Fibroblast of lung (primary cell): ENCODE measurements at places on chromosomes 6 and 20. TPM values are rescaled to one million over a fixed set of nuclear protein-coding genes. Genes with fewer than 3 reads are reported as not detected.
A peak's percentile ranks its signal among the peaks of the same experiment; 100 is the strongest.

- peak; percentile 82 for DNase-seq
Observed at GRCh38 chr6:113414511-113414910, 442.6 kb upstream of the MARCKS start.

- no peak for DNase-seq
Observed at GRCh38 chr20:9903048-9903655, 64.3 kb upstream of the PAK5 start.

- peak; percentile 83 for DNase-seq
Observed at GRCh38 chr6:129749749-129750120, 39.8 kb upstream of the ARHGAP18 start.

- DNase-seq, result peak; percentile 37
Observed at GRCh38 chr6:151054306-151054705, 185.5 kb upstream of the AKAP12 start.

- no peak for DNase-seq
Observed at GRCh38 chr6:145648149-145648548, 87.2 kb downstream of the EPM2A start.

TTK gene
- total RNA-seq, result 0.51 and 6.1 TPM in 2 replicates

DNA sequence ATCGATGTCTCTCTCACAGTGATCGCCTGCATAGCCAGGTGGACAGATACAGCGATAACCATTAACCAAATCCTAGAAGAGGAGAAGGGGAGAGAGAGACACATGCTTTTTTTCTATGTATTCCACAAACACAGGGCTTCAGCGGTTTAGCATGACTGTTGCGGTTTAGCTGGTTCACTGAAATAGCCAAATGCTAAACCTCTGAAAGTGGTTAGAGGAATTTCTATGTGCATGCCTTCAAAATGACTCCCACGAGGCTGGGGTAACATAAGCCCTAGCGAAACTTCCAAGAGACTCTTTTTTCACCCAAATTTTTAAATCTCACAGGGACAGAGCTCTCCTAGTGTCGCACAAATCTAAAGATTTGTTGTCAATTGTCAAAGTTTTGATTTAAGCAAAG is 25.1 kb downstream of the JAG1 start:
- DNase-seq, result peak; percentile 77

SASH1 gene
- 21.3 and 38.6 TPM in 2 replicates for total RNA-seq

GRCh38 chr20:33789109-33789857 is 21.9 kb upstream of the CHMP4B start:
- peak; percentile 98 for DNase-seq

KIF25 gene
- total RNA-seq, result 0.26 and 0.33 TPM in 2 replicates

MOXD1 gene
- 45.5 and 89.8 TPM in 2 replicates for total RNA-seq

- DNase-seq, result no peak
Observed at GRCh38 chr20:23135449-23136420, 49.6 kb upstream of the CD93 start.

DNA sequence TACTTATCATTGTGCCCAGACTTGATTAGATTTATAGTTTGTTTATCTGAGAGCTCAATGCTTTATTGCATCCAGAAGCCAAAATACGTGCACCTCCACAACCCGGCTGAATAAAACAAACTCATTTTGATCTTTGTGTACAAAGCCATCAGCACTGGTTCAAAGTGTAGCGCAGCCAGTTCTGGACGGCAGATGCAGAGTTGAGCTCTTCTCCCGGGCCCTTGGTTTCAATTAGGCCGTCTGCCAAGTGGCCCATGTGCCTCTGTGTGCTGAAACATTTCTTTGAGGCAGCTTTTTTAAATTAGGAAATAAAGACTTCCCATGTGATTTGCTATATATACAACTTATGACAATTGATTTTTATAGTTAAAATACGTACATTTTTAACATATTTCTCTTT is 96.2 kb upstream of the RSPO3 start:
- no peak for DNase-seq

DNA sequence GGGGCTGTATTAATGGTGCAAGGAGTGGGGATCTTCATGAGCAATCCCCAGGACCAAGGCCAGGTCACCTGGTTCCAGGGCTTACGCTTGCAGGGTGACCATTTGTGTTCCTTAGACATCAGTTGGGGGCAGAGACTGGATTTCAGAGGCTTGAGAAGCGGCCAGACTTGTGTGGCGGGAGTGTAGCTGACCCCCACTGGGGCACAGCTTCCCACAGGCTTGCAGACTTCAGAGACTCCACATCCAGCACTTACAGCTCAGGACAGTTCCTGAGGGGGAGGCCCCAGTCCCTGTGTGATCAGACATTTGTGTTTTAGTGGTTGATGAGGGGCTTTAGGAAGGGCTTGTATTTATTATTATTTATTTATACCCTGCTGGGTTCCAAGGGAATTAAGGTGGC is 15.3 kb downstream of the TJAP1 start:
- peak; percentile 62 for DNase-seq

ENPP1 gene
- total RNA-seq, result 13.1 and 85.4 TPM in 2 replicates

GRCh38 chr20:40173872-40174271 is 515.2 kb downstream of the MAFB start:
- DNase-seq, result no peak

DNA sequence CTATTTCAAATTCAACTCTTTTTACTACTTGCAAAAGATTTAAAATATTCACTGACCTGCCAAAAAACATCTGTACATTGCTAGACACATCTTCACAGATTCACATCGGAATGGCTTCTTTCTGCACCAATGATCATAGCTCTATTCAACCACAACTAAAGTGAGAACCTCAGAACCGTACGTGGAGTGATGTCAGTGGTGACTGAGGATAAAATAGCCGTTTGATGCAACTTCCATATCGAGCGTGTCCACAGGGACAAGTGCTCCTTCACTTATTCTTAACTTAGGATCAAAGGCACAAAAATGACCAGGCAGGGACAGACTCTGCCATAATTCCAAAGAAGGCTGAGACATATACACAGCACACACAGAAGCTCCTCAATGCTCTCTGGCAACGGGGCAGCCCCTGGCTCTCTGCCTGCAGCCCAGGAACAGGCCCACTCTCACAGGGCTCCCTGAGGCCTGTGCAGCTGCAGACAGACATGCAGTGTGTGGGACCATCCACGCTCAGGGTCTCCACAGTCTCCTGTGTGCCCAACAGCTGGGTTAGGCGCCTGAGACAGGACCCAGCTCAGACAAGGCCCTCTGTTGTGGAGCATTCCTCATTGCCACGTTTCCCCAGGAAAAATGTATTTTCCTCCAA is 22.8 kb downstream of the FYN start:
- peak; percentile 16 for DNase-seq

PRR18 gene
- not detected in 2 replicates for total RNA-seq

DNA sequence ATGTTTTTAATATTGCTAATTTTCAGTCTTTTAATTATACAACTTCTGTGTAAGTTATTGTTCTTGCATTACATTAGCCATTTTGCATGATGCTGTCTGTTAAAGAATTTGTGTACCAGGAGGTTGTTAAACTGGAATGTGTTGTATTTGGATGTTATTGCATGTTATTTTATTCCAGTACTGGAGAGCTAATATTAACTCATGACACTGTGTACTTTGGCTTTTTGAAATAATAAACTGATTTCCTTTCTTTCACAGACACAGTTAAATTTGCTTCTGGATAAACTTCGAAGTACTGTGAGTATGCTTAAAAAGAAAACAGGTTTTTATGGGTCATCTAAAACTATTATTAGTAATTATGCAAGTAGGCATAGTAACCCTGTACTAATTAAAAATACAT is 121.3 kb downstream of the MYO6 start:
- DNase-seq, result no peak
